ENCODE measurements at places on chromosomes 7 and 10. TPM values are rescaled to one million over a fixed set of nuclear protein-coding genes. Genes with fewer than 3 reads are reported as not detected.

Gene CNNM1
- 0.43 TPM for total RNA-seq

Gene GARIN1A
- total RNA-seq: not detected

Gene CALD1
- 7.5 TPM for total RNA-seq

GRCh38 chr7:802500-803242, 29.6 kb upstream of the SUN1 start:
- DNase-seq: no peak

- peak; percentile 18 for DNase-seq
Measured at GRCh38 chr7:28626624-28627262, 214.4 kb downstream of the CREB5 start.

All from activated CD4-positive, alpha-beta memory T cell treated with anti-CD3 and anti-CD28 coated beads for 36 hours (primary cell).